Stimulated activated CD4-positive, alpha-beta T cell treated with anti-CD3 and anti-CD28 coated beads, Interleukin-4, amount 100 ng/mL, for 1 hour (primary cell): ENCODE measurements at places on chromosomes 3 and 15.

DNA sequence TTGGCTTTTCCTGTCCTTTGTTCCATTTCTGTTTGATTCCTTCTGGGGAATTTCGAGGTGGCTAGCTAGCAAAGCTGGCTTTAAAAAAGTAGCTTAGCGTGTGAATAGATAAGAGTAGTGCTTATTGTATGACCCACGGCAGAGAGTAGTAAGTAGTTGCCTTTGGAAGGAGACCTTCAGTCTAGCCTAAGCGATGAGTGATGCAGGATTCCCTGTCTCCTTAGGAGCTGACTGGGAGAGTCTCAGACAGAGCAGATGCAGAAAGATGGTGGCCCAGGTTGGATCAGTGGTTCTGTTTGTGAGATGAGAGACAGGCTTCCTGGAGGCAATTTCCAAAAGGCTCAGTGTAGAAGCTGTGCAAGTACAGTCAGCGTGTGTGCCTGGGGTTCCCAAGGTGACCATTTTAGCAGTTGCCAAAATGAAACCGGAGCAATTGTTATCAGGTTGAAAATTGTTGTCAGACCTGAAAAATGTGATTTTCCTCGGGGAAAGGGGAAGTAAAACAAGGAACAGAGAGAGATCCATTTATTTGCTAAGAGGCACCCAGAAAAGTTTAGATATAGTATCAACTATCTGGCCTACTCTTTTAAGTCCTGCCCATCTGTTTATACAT, 681 bp upstream of the IL5RA start:
- DNase-seq = no peak

GRCh38 chr3:32239307-32240158, 1.1 kb downstream of the CMTM8 start:
- DNase-seq = peak; percentile 7

- no peak for DNase-seq
Measured at GRCh38 chr15:29968895-29969561, 113.7 kb upstream of the GOLGA8J start.

DNA sequence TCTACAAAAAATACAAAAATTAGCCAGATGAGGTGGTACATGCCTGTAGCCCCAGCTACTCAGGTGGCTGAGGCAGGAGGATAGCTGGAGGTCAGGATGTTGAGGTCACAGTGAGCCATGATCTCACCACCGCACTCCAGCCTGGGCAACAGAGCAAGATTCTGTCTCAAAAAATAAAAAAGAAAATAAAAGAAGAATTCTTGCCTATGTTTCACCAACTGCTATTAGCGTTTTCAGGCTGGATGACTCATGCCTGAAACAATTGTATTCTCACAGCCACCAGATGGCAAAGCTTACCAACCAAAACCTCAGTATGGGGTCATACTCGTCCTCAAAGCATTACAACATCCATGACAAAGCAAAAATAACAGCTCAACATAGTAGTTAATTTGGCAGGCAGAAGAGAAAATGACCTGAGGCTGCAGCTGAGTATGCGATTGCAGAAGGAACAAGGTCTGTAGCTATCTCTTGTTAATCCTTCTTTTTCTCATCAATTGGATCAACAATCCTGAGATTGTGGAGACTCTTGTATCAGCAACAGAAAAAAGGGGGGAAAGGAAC, 52.2 kb downstream of the TP53BP1 start:
- DNase-seq = peak; percentile 4

GRCh38 chr3:195115600-195116406, 155.2 kb downstream of the XXYLT1 start:
- no peak for DNase-seq

DNA sequence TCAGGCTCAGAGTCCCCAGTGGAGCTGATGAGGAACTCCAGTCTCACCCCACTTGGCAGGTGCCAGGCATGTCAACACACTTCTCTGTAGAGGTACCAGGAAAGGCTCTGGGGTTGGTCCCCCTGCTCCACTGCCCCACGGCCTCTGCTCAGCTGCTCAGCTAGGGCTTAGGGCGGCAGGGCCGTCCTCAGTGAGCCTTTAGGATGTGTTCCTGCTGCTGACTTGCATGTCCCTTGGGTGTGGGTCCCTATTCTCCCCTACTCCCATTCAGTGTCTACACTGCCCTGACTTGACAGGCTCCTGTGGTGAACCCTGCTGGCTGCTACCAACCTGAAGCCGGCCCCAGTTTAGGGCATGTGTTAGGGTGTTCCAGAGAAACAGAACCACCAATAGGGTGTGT, 17.9 kb upstream of the POLG start:
- DNase-seq = no peak

GRCh38 chr3:80307844-80308243, 540.0 kb upstream of the ROBO1 start:
- no peak for DNase-seq

GRCh38 chr15:56428821-56429458, 36.0 kb downstream of the MNS1 start:
- no peak for DNase-seq

GRCh38 chr3:126414961-126415660, 20.4 kb downstream of the CFAP100 start:
- no peak for DNase-seq
